Stimulated activated CD4-positive, alpha-beta T cell treated with anti-CD3 and anti-CD28 coated beads, Interleukin-4, amount 100 ng/mL, for 1 hour (primary cell): ENCODE measurements at places on chromosomes 3 and 15.

DNA sequence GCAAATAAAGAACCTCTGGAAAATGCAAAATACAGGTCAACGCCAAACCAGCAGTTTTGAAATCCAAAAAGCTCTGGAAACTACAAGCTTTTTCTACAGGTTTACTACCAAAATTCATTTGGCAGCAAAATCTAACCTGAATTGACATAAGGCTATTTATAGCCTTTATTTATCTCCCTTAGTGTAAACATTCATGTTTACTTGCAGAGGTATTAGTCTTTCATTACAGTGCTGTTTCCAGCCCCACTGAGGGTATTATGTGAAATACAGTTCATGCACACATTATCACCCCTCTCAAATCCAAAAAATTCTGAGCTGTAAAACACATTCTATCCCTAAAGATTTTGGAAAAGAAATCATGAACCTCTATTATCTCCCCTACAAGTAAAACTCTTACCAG lies 7.2 kb downstream of the SKIC8 start:
- no peak for DNase-seq

DNA sequence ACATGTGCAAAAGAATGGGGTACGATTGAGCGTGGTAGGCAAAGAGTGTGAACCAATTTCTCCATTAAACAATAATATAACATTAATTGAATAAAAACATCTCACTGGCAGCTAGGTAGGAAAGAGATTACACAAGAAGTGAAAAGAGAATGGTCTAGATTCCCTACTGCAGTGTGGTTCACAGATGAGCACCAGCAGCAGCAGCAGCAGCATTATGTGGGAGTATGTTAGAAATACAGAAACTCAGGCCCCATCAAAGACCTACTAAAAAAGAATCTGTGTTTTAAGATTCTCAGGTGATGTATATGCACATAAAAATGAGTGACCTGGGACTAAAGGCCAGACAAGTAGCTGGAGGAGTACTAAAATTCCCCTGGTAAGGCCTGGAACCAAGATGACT lies 118.2 kb downstream of the ADAM10 start:
- DNase-seq, result no peak

DNA sequence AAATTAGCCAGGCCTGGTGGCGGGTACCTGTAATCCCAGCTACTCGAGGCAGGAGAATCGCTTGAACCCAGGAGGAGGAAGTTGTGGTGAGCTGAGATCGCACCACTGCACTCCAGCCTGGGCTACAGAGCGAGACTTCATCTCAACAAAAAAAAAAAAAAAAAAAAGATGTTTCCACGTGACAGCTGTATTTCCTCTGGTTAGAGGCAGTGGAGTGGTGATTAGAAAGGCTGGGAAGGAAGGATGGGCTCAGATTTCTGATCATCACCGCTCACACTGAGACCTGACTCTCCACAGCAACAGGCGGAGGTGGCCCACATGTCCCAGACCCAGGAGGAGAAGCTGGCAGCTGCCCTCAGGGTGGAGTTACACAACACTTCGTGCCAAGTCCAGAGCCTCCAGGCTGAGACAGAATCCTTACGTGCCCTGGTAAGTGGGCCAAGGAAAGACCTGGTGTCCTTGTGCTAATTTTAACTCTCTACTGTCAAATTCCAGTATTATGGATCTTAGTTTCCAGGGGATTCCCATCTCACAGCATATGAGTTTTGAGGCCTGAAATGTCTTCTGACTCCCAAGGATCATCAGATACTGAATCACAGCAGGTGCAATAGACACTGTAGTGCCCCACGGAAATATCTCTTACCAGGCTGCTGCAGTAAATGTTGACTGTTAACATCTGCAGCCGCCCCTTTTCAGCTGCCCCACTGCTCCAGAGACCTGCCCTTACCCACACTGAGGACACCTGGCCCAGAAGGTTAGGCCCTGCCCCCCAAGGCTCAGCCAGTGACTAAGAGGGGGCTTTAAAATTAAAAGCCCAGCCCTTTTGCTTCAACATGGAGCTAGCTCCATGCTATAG lies 66.9 kb downstream of the BFSP2 start:
- DNase-seq, result no peak

DNA sequence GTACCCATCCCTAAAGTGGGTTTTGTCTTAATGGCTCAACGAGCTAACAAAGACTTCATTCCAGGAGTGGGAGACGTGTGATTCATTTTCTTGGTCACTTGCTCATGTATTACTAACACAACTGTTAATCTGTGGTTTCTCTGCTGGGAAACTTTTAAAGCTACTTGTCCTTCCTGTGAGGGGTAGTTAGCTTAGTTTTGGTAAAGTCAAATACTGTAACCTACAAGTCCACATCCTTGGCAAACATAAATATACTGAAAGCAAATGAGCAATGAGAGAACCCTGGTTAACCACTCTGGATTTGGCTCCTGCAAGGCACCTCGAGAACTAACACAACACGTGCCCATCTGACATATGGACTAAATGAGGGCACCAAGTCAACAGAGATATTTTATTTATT lies 19.9 kb downstream of the NOX5 start:
- no peak for DNase-seq

DNA sequence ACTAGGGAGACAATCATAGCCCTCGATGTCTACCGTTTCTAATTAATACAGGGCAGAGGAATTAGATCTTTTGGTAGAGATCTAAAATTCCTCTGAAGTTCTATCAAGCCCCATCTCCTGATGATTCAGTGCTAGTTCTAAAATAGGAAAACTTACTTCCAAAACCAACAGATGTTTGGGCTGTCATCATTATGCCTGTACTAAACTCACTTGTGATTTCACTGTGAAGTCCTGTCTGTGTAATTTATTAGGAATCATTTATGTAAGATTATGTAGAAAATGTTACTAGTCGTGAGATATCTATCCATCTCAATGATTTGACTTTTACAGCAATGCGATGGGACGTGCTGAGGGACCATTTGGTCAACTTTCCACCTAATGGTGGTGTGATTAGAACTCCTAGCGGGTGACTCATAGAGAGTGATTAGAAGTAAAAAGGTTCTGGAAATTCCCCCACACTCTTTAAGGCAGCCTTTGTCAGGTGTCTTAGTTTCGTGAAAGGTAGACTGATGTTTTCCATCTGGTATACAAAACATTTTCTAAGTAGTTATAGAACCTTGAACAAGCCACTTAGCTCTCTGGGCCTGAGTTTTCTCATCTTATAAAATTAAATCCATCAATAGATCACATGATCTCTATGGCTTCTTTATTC lies 34.2 kb downstream of the LIPC start:
- no peak for DNase-seq

- DNase-seq, result no peak
Measured at GRCh38 chr15:67806536-67806935, 18.8 kb upstream of the SKOR1 start.

DNA sequence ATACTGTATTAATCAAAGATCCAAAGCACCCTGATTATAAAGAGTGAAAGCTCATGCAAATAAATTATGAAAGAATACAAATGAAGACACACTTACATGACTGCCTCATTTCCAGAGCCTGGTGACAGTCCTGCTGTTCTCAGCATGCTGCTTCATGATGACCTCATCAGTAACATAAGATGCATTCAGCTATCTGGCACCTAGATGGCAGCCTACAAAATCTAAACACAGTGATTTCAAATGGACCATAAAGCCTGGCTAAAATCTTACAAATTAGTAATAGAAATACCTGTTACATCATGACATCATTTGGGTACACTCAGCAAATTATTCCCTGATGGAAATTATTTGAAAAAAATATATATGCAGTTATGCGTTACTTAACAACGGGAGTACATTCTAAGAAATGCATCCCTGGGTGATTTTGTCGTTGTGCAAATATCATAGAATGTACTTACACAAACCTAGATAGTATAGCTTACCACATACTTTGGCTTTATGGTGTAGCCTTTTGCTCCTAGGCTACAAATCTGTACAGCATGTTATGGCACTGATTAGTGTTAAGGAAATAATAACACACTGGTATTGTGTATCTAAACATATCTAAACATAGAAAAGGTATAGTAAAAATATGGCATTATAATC lies 207.2 kb downstream of the EPHA3 start:
- no peak for DNase-seq

DNA sequence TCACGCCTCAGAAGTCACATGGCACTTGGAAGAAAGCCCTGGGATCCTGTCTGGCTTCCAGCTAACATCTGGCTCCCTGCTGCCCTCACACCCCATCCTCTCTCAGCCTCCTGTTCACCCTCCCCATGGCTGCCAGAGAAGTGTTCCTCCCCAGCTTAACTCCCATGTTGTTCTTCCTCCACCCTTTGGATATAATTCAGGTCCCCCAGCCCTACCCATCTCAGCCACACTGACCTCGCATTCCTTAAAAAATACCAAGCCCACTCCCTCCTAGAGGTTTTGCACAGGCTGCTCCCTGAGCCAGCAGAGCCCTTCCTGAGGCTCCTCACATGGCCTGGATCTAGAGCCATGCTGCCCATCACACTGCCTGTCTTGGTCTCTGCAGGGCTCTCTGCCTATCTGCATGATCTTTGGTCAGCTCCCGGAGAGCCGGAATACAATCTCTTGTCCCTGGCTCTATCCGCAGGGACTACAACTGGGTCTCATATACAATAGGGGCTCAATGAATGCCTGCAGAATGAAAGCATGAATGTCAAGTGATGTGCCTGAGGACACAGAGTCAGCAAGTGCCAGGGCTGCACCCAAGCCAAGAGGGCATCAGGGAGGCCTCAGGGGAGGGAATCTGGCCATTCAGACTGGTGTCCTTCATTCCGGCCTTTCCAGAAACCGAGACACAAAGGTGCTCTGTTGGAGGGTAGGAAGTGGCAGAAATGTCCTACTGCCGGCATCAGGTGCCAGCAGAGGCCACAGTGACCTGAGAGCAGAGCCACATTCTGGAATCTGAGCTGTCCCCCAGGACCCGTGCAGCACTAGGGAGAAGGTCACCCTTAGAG lies 3.8 kb upstream of the TKT start:
- DNase-seq, result no peak

DNA sequence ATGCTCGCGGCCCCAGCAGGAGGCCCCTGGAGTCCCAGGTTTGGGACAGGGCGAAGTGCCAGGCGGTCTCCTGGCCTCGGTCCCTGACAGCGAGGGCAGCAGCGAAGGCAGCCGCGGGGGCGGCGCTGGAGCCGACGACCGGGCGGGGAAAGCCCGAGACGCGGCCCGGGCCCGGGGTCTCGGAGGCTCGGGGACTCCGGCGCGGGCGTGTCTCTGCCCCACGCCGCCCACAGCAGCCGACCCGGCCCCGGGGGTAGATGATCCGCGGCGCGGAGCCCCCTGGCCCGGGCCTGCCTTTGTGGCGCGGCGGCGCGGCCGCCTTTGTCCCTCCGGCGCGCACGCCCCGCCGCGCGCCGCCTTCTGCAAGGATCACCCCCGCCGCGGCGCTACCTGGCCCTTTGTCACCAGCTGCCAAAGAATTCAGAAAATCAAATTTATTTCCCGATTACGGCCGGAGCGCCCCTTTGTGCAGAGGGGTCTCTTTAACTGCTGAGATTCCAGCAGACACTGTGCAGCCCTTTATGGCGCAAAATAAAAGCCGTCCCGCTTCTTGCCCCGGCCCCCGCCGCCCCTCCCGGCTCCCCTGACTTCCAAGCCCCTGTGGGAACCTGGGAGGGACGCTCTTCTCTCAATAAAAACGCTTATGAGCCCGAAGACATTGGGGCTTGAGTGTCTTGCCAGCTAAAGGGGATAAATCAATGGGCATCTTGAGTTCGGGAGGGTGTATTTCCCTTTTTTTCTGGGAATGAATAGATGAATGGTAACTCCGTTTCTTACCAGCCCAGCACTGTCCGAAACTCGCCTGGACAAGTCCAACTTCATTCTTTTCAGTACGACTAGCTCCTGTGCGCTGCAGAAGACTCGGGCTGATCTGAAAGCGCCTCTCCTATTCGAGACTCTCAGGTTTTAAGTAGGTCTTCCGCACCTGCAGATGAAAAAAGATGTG lies 68.4 kb downstream of the HES1 start:
- peak; percentile 29 for DNase-seq

DNA sequence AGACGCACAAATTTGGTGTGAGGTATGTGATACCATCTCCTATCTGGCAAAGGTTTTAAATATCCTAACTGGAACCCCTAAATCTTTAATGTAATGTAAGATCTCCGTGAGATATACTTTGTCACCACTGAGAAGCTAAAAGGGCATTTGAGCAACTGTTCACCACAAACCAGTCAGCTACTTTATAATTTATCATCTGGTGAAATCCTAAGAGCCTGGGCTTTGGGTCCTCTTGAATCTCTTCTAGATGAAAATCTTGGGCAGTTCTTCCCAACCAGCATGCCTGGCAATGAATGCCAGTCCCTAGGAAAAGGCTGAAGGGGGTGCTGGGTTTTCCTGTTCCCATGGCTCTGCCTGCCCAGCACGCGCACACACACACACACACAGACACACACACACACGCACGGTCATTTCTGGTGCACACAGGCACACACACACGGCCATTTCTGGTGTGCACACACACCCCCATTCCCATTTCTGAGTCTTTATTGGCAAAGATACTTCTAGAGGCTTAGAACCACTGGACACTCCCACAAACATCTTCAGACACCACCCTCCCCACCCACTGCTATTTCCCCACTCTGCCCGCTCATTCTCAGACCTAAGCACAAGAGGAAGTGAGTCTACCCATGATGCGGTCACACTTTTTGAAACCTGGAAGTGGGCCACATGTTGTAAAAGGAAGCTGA lies 72.6 kb downstream of the MYO1E start:
- peak; percentile 36 for DNase-seq

GRCh38 chr15:101242160-101242998 lies 9.5 kb downstream of the CHSY1 start:
- no peak for DNase-seq

DNA sequence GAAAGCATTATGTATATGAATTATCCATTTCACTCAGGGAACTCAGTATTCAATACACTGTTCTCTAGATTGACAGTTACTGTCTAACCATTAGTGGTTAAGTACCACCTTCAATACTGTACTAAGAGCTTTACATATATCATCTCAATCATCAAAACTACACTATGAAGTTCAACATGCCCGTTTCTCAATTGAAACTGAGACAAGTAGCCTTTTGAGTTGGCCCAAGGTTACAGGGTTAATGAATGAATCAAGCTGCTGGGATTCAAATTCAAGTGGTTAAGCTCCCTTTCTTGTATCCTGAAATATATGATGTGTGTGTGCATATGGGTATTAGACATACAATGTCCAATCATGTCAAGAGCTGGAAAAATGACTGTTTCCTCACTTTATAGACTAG lies 5.8 kb downstream of the TASOR start:
- no peak for DNase-seq

DNA sequence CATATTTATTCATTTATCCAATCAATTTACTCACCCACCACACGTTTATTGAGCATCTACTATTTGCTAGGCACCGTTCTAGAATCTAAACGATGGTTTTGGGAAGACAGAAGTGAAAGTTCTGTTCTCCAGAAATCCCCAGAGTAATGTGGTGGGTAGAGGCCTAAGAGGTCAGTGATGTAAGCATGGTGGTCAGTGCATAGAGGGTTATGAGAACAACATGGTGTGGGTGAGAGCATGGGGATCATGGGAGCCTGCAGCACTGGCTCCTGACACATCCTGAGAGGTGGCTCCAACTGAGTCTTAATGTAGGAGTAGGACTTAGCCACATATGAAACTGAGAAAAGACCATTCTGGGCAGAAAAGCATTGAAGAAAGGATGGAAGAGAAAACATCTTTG lies 85.3 kb upstream of the TNFAIP8L3 start:
- no peak for DNase-seq
